Activated B cell treated with CpG ODN at 0.5 μM for 24 hours (primary cell): ENCODE measurements at places on chromosomes 6 and 20. TPM values are rescaled to one million over a fixed set of nuclear protein-coding genes. Genes with fewer than 3 reads are reported as not detected.

The BTBD9 gene
- 19.4 and 25.7 TPM in 2 replicates for total RNA-seq

The SLX4IP gene
- 7.4 and 8.6 TPM in 2 replicates for total RNA-seq

The PPP1R16B gene
- 98.3 and 99.3 TPM in 2 replicates for total RNA-seq

- H3K4me1 ChIP-seq, result no peaks in the 10 kb centered on the region
- no peak overlapping the region for H3K27ac ChIP-seq
- DNase-seq, result no peak
- no peaks in the 10 kb centered on the region for H3K27me3 ChIP-seq
- no peaks in the 10 kb centered on the region for H3K36me3 ChIP-seq
Observed at GRCh38 chr6:91079969-91080368, 493.1 kb upstream of the MAP3K7 start.

- no peak overlapping the region for H3K4me3 ChIP-seq
- H3K4me1 ChIP-seq, result peaks cover 3% of the 10 kb centered on the region
- H3K36me3 ChIP-seq, result no peaks in the 10 kb centered on the region
- DNase-seq, result no peak
- peaks cover 15% of the 10 kb centered on the region for H3K27me3 ChIP-seq
Observed at GRCh38 chr6:7786214-7786661, 60.3 kb downstream of the BMP6 start.

DNA sequence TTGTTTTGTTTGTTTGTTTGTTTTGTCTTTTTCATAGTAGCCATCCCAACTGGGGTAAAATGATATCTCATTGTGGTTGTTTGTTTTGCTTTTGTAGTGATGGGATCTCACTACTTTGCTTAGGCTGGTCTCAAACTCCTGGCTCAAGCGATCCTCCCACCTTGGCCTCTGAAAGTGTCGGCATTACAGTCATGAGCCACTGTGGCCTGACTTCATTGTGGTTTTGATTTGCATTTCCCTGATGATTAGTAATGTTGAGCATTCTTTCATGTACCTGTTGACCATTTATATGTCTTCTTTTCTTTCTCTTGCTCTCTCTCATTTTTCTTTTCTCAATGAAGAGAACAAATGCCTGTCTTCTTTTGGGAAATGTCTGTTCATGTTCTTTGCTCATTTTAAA, 30.8 kb upstream of the HLA-DOA start:
- H3K4me3 ChIP-seq, result no peak overlapping the region
- peaks cover 8% of the 10 kb centered on the region for H3K36me3 ChIP-seq
- H3K27ac ChIP-seq, result peak overlapping the region; percentile 53
- H3K4me1 ChIP-seq, result peaks cover 10% of the 10 kb centered on the region
- H3K27me3 ChIP-seq, result no peaks in the 10 kb centered on the region

- H3K27ac ChIP-seq, result no peak overlapping the region
- no peak for DNase-seq
- no peaks in the 10 kb centered on the region for H3K27me3 ChIP-seq
- H3K36me3 ChIP-seq, result no peaks in the 10 kb centered on the region
- no peaks in the 10 kb centered on the region for H3K4me1 ChIP-seq
Observed at GRCh38 chr20:10338426-10339180, 95.4 kb downstream of the MKKS start.
